Left ventricle myocardium superior (tissue), 1 donor: ENCODE measurements at places on chromosomes 16 and 17. TPM values are rescaled to one million over a fixed set of nuclear protein-coding genes. Genes with fewer than 3 reads are reported as not detected.

GRCh38 chr17:7250695-7251627 lies 573 bp downstream of the CTDNEP1 start:
- peak; percentile 41 for DNase-seq

- no peak for DNase-seq
Observed at GRCh38 chr17:35543856-35544255, 6.4 kb upstream of the SLFN12L start.

DNA sequence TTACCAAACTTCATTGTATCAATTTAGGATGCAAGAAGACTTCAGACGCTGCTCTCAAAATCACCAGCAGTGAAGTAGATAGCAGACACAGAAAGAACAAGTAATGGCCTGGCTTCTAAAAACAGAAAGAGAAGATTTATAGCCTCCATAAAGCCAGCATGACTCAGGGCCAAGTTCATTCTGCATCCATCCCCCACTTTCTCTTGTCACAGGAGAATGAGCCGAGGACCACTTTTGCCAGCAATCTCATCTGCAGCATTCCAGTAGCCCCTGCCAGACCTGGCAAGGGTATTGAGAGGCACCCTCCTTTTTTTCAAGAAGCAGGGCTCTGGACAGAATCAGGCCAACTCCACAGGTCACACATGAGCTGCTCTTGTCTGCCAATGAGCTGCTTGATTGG lies 355.4 kb upstream of the SOX9 start:
- DNase-seq, result no peak

DNA sequence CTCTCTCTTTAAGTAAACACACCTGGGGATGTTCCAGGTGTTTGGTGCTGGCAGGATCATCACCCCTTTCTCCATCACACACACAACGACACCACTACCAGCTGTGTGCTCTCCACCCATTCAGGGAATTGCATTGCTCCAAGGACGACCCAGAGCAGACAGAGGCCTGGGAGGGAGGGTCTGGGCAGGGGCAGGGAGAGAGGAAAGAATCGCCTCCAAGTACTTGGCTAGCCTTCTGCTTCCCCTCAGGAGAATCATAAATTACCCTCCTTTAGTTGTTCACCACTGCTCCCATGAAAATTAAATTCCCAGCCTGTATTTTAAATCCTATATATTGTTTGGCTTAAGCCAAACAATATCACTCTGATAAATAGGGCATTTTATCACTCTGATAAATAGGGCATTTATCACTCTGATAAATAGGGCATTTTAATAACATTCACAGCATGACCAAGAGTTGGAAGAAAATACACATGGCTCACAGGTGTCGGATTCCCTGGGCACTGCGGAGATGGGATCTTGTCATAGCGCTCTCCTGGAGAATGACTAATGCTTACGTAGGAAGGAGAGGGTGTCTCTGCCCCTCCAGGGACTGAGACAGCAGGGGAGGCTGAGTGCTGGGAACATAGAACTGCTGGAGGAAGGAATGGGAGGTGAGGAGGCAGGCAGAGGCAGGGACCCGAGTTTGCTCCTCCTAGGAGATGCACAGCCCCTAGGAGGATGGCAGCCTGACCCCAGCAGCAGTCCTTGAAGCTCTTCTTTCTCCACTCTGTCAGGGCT lies 673.6 kb downstream of the HS3ST4 start:
- no peak for DNase-seq

Gene NPIPB12
- 20.4 TPM for total RNA-seq

- DNase-seq, result no peak
Observed at GRCh38 chr16:81694494-81695280, 84.4 kb upstream of the PLCG2 start.

Gene VMO1
- 0.69 TPM for total RNA-seq

Gene ZNF423
- 7.8 TPM for total RNA-seq

GRCh38 chr16:54317101-54317611 lies 30.6 kb upstream of the IRX3 start:
- no peak for DNase-seq

Gene DPEP2
- total RNA-seq, result 2.2 TPM

DNA sequence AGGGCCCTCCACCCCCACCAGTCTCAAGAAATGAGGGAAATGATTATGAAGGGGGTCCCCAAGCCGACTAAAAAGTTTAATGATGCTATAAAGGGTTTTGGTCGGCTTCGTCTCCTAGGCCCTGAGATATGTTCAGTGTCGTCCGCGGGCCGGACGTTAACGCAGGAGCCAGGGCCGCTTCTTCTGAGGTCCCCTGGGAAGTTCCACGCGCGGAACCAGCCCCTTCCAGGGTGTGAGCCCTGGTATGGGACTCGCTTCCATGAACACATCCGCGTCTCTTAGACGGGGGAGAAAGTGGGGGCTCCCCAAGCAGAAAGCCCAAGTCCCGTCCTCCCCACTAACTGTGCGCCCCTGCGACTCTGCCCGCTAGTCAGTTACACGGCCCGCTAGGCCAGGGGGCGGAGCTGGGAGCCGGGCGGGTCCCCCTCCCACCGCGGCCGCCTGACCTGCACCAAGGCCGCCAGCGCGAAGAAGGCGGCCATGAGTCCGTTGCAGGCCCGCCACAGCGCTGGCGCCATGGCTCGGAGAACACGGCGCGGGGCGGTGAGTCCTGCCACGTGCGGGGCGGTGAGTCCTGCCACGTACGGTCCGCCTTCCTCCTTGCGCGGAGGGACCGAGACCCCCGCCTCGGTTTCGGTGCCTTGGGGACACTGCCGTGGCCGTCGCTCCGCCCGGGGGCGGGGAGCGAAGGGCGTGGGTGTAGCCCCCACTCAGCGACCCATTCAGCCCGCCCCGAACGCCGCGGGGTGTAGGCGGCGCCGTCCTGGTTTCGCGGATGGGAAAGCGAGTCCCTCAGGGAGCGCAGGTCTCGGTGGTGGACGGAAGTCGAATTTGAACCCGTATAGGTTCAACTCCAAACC lies at the start of gene TMEM220:
Gene TMEM220 (minus strand): TSS at position 690 of the 860 bp plus-strand sequence. CDS start 172 bp downstream, at position 518.
- DNase-seq, result peak; percentile 92

- peak; percentile 93 for DNase-seq
Observed at GRCh38 chr17:77681861-77682260, 276.6 kb upstream of the TNRC6C start.

GRCh38 chr17:38967290-38967738 lies at the start of gene FBXO47:
TSS of gene FBXO47 (minus strand) at chr17:38967403. CDS start at chr17:38963025, 4,378 bp downstream.
- DNase-seq, result peak; percentile 95

DNA sequence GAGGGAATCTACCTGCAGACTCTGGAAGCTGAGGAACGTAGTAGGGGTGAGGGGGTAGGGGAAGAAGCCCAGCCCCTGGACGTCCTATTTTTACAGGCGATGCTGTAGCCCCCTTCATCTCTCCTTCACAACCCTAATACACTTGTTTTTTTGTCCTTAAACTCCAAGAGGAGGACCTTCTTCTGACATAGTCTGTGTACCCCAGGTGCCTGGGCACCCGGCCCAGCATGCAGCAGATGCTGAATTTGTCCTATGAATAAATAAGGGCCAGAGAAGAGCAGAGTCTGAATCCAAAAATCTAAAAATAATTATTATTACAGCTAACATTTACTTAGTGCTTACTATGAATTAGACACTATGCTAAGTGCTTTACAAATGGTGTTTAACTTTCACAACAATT lies 5.1 kb downstream of the KIF18B start:
- no peak for DNase-seq

- no peak for DNase-seq
Observed at GRCh38 chr16:20049831-20050230, 23.9 kb downstream of the GPR139 start.

Gene CMTM2
- not detected for total RNA-seq

- peak; percentile 57 for DNase-seq
Observed at GRCh38 chr16:88303890-88304819, 78.6 kb upstream of the ZNF469 start.

DNA sequence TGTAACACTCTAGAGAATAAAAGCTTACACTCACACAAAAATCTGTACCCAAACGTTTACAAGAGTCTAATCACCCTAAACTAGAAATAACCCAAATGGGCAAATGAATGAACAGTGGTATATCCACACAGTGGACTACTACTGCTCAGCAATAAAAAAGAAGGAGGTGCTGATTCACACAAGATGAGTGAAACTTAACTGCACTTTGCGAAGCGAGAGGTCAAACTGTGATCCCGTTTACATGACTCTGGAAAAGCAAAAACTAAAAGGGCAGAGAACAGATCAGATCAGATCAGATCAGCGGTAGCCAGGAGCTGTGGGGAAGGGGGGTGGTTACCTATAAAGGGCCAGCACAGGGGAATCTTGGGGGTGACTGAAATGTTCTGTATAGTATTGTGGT lies 113.4 kb downstream of the TRIM37 start:
- no peak for DNase-seq
